WTC11 (cell line): ENCODE measurements at places on chromosomes 11 and 22. TPM values are rescaled to one million over a fixed set of nuclear protein-coding genes. Genes with fewer than 3 reads are reported as not detected.

DNA sequence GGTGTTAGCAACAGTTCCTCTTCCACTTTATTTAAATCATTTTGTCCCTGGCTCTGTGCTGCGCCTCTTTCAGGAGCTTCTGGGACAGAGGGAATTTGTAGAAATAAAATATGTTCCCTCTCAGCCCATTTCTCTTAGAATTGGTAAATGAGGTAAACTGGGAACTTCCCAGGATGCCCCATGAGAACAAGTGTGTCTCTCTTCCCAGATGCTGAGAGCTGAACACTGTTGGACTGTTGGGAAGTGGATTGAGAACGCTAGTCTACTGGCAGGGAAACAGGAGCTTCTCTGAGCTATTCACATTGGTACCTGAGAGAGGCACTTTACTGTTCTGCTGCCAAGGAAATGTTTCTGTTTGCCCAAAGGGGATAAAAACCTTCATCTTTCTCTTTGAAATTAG lies 4.0 kb downstream of the CRY2 start:
- no peak for DNase-seq

DNA sequence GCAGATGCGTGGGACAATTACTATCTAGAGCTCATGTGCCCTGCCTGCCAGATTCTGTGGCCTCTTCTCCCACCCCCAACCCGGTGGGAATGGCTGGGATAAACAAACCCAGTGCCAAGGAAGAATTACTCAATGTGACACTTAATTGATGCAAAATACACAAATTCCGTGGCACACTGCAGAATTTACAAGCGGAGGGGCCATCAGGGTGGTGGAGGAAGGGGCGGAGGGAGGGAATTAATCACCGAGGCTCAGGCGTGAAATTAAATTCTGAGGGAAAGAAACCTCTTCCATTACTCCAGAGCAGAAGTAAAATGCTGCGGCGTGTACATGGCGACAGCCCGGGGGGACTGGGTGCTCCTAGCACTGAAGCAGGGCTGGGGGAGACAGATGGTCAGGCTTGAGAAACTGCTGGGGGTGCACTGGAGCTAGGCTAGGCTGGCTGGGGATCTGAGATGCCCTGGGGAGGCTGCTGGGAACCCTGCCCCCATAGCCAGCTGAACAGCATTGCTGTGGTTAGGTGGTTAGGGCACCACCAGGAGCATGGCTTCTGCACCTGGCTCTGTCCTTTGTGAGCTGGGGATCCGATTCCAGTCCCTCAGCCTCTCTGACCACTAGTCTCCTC lies 200.6 kb downstream of the CEP164 start:
- no peak for DNase-seq

Gene SHANK3
- total RNA-seq: 9.6 to 10.5 TPM (median 9.7 TPM) in 3 replicates

DNA sequence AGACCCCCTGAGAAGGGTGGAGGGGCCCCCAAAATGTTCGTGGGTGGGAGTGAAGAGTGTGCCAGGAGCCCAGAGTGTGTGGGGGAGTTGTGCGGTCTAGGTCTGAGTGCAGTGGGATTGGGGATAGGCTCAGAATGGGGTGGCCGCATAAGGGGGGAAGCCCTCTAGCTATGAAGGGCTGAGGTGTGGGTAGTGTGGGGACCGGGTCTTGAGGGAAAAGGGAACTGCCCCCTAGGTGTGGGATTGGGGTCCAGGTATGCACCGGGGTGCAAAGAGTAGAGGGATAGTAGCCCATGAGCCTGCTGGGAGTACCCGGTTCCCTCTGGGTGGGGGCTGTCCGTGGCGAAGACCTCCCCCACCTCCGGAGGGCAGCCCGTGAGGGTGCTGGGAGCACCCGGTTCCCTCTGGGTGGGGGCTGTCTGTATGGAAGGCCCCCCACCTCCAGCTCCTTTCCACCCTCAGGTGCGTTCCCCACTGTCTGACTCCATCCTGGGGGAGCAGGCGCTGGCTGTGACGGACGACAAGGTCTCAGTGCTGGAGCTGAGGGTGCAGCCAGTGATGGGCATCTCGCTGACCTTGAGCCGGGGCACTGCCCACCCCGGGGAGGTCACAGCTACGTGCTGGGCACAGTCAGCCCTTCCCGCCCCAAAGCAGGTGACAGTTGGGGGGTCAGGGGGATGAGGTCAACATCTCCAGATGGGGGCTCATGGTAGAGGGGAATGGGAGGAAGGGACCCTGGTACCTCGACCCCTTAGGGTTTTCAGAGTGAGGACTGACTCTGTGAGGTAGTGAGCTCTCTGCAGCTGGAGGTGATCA lies 10.7 kb downstream of the TMEM132A start:
- DNase-seq: no peak

Gene AGBL2
- total RNA-seq: 3.7 to 4.2 TPM (median 4.1 TPM) in 3 replicates

GRCh38 chr22:46764779-46765485 lies 2.5 kb downstream of the TBC1D22A start:
- DNase-seq: no peak

- no peak for DNase-seq
These were observed 8.1 kb downstream of the SLC17A6 start for GRCh38 chr11:22346282-22346681.

GRCh38 chr11:17590463-17590862 lies 43.4 kb downstream of the OTOG start:
- DNase-seq: peak; percentile 1

DNA sequence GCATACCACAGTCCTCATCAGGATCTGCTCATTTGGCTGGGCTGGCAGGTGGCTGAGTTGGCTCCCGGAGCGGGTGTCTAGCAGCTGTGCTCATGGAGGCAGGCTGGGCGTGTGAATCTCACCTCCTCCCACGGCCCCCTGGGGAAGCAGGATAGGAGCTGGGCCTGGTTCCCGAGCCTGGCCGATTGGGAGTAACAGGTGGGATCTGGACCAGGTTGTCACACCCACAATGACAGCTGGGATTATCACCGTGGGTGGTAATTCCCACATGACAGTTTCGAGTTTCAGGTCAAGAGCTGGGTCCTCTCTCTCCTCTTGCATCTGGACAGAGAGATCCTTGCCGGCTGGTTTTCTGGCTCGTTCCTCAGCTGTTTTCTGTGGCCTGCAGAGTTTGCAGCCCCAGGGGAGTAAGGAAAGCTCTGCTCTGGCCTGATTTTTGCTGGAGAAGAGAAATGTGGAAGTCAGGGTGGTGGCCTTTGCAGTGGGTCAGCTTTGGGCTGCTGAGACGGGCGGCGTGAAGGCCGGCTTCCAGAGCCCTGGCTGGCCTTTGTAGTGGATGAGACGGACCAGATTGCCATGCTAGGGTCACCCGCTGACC lies 57.0 kb downstream of the BCR start:
- DNase-seq: peak; percentile 62

GRCh38 chr11:70415191-70415590 lies 16.9 kb downstream of the CTTN start:
- DNase-seq: no peak

Gene OR2AT4
- total RNA-seq: 0.02 TPM in 1 of 3 replicates, not detected in the others

DNA sequence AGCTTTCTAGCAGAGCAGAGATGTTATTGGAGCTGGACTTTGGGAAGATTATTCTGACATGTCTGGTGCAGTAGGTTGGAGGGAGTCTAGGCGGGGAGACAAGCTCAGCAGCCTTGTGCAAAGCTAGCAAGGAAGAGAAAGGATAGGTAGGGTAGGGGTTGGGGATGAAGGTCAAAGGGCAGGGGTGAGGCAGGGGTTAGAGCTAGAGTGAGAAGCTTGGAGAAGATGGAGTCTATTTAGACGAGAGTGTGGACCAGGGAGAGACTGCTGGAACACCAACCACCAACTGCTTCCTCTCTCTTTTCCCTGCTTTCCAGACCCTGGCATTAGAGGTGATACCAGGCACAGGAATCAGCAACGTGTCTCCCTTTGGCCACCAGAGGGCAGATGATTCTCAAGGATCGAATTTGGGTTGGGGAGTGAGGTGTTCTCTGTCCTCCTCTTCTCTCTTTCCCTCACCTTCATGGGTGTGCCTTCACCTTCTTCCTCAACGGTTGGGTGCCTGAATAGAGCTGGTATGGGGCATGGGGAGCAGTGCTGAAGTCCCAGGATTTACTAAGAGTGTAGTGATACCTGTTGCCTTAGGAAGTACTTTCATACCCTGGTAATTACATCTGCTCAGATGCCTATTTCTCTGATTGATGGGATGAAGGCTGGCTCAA lies 1.8 kb upstream of the MARK2 start:
- peak; percentile 85 for DNase-seq

GRCh38 chr11:116371146-116371545 lies 401.6 kb downstream of the BUD13 start:
- no peak for DNase-seq

GRCh38 chr11:131688048-131688693 lies 317.8 kb downstream of the NTM start:
- DNase-seq: peak; percentile 81

Gene PLAAT4
- 1.1 to 2.9 TPM (median 1.4 TPM) in 3 replicates for total RNA-seq

Gene SCGB1D2
- total RNA-seq: not detected in 3 replicates

DNA sequence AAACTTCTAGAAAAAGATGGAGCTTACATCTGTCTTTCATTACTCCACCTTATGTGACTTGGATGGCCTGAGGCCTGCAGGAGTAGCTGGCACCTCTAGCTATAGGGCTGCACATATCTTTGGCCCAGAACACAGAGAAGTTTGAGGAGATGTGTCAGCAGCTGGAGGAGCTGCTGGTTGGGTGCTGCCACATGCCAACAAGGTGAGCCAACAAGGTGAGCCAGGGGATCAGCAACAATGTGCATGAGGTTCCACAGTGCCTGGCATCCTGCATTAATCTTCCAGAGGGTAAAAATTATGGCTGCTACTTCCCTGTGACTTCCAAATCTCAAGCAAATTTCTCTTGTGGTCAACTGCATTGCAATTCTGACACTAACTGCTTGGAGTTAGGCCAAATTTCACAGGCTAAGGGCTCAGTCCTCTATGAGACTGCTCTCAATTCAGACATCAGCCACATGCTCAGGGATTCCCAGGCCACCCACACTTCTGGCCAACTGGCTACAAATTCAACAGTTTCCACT lies 16.0 kb downstream of the RBM7 start:
- no peak for DNase-seq

Gene SOX10
- total RNA-seq: 2.7 to 3.6 TPM (median 3.0 TPM) in 3 replicates
